Left hindlimb (tissue), 1 donor: ENCODE measurements at places on chromosomes 2 and 18.

GRCh38 chr2:134625311-134625710 is 93.5 kb downstream of the TMEM163 start:
- DNase-seq = no peak

DNA sequence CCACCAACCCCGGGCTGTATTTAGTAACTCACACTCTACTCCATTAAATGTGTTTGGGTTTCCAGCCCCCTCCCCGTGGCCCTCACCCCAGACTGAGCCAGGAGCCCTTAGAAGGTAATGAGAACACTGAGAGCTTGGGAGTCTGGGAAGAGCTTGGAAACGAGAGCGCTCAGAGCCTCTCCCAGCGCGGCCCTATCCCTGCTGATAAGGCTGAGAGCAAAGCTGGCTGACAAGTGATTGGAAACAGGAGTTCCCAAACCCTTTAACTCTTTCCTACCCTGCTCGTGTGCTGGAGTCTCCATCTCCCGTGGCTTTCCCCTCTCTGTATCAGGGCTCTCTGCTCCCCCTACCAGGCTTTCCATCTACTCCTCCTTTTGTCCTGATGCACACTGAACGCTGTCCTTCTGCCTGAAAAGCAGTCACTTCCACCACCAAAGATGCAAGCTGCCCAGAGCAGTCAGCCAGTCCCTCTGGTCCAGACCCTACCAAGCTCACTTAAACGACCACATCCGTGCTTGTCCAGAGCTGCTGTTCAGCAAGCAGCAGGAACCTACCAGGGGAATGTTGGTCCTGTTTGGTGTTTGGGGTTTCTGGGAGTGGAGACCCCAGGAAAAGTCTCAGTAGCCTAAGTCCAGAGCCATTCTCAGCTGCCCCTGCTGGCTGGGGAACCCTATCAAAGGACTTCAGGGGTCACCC is 100.0 kb upstream of the PKDCC start:
- no peak for DNase-seq

DNA sequence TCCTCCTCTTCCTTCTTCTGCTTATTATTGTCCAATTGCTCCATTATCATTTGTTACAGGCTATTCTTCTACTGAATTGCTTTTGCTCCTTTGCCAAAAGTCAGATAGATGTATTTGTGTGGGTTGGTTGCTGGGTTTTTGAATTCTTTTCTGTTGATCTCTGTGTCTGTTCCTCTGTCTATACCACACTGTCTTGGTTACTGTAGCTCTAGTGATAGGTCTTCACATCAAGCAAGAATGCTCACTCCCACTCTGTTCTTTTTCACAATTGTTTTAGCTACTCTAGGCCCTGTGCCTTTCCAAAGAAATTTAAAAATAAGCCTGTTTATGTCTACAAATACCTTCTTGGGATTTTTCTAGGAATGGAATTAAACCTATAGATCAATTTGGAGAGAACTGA is 217.2 kb downstream of the GALR1 start:
- no peak for DNase-seq

DNA sequence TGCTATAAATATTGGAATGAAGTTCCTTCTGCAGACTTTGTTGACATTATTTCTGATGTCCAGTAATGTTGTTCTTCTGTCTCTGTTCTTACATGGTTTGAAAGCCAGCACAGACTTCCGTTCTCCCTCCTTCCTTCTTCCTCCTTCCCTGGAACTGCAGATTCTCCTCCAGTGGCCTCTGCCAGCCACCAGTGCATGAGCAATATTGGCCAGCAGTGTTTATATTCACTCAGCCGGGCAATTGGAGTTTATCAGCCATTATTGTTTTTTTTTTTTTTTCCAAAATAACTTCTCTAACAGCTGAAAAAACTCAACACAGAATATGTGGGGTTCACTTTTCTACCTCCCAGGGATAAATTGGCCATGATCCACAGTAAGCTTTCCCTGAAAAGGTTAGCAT is 86.8 kb downstream of the ADCYAP1 start:
- DNase-seq = no peak

DNA sequence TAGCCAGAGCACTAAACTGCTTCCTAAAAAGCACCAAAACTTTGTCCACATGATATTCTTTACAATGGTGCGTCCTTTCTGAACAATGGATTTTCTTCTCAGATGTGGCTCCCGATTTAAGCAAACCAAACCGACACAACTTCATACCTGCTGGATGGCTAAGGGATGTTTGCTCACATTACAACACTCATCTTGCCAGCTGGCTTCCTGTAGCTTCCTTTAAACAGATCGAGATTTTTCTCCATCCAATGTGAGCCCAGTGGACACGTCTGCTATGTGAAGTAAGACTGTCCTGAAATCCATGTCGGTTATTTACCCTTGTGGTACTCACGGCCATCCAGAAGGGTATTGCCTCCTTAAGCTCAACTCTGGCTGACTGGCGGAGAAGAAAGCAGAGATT is 126.5 kb downstream of the MAPK4 start:
- no peak for DNase-seq

- no peak for DNase-seq
Observed at GRCh38 chr2:207474863-207475485, 54.8 kb upstream of the CREB1 start.

- no peak for DNase-seq
Observed at GRCh38 chr2:69291721-69292120, 95.3 kb downstream of the GFPT1 start.

- no peak for DNase-seq
Observed at GRCh38 chr2:19748073-19748375, 153.8 kb downstream of the TTC32 start.

- no peak for DNase-seq
Observed at GRCh38 chr2:141137122-141137693, 993.6 kb downstream of the LRP1B start.

GRCh38 chr2:173715441-173715840 is 249.7 kb downstream of the SP3 start:
- no peak for DNase-seq

DNA sequence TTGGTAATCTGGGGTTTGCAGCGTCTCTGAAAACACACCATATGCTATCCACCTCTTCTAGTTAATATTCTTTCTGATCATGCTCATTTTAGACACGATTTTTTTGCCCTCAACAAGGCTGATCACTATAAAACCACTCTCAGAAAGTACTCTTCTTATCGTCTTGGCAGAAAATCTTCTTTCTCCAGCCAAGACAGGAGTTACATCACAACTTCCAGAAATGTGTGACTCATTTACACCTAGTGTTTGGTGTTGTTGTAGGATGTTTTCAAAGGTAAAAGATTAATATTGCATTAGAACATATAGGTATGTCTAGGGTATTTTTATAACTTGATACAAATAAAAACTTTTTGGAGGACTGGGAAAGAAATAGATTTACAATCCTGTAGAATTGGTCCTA is 138.5 kb upstream of the NETO1 start:
- no peak for DNase-seq

GRCh38 chr2:201196003-201196402 is 13.1 kb downstream of the CASP10 start:
- DNase-seq = no peak
